ENCODE measurements at places on chromosomes 3 and 15.
A peak's percentile ranks its signal among the peaks of the same experiment; 100 is the strongest.

GRCh38 chr3:18386274-18386890 is 38.8 kb downstream of the SATB1 start:
- DNase-seq = no peak

- no peak for DNase-seq
Measured at GRCh38 chr15:74504836-74505235, 36.2 kb upstream of the ARID3B start.

DNA sequence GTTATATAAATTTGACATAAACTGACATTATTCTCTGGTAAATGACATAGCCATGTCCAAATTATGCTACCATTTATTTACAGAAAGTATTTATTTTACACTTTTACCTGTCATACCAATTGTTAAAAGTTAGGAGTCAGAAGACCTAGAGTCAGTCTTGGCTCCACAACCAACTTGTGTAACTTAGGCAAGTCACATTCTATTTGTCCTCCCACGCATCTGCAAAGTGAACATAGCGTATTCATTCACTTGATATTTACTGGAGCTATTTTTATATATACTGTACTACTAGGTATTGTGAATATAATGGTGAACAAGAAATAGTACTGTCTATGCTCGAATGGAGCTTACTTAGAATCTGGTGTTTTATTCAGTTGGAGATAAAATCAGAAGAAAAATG is 78.7 kb downstream of the ZNF280D start:
- DNase-seq = no peak

DNA sequence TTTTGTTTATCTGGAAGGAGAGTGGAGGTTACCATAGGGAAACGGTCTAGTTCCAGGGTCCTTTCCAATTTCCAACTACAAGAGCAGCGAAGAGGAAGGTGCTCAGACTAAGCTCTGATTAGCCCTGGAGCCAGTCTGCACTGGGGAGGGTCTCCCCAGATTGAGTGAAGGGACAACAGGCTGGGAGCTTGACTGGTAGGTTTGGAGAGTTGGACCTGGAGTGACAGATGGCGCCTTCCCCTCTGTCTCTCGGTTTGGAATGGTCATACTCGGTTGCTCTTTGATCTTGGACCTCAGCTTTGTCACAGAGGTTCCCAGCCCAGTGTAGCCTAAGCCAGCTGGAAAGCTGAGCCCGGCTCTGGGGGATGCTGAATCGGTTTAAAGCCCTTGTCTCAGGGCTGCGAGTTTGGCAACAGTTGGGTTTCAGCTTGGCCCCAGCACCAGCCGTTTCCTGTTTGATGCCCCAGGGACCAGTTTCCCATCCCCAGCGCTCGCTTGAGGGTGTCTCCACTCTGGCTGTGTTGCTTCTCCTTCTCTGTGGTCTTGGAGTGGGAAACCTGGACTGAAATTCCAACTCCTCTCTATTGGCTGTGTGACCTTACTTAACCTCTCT is 53.1 kb upstream of the ULK4 start:
- DNase-seq = peak; percentile 41

- no peak for DNase-seq
Measured at GRCh38 chr3:66495668-66496045, 5.2 kb downstream of the LRIG1 start.

GRCh38 chr3:46674031-46674845 is 19.2 kb downstream of the ALS2CL start:
- DNase-seq = no peak

DNA sequence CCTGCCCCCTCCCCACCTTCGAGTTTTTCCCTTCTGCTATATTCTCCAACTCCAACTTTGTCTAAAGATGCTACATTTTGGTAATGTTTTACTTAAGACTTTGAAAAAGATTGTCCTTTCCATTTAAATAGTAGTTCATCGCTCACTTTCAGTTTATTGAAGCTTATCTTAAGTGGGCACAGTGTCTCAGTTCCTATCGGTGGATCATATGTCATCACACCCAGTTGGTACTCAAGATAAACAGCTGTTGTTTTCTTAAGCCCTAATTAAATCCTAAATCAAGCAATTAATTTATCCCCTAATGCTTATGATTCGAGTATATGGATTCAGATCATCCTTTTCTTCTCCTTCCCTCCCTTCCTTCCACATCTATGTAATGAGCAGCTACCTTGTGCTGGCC is 210.7 kb downstream of the TLE3 start:
- DNase-seq = no peak

DNA sequence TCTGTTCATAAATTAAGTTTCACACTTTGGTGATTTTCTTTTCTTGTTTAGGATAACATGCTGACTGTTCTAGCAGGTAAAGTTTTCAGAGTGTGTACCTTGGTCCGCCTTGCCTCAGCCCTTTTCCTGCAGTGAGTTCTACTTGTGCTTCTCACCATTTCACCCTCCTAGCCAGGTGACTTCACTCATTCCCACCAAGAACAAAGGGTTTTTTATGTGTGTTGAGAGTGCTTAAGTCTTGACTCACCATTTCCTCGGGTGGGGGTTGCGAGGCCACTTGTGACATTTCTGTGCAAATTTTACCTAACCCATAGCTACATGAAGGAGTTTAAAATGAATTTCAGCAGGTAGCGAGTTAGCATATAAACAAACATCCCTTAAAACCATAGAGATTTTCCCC is 81.4 kb downstream of the C3orf38 start:
- DNase-seq = no peak

- DNase-seq = no peak
Measured at GRCh38 chr15:43968551-43968950, 141.7 kb downstream of the WDR76 start.

- DNase-seq = no peak
Measured at GRCh38 chr3:77204788-77205187, 164.9 kb downstream of the ROBO2 start.

- no peak for DNase-seq
Measured at GRCh38 chr3:103787879-103788278, 1353.1 kb downstream of the ZPLD1 start.

DNA sequence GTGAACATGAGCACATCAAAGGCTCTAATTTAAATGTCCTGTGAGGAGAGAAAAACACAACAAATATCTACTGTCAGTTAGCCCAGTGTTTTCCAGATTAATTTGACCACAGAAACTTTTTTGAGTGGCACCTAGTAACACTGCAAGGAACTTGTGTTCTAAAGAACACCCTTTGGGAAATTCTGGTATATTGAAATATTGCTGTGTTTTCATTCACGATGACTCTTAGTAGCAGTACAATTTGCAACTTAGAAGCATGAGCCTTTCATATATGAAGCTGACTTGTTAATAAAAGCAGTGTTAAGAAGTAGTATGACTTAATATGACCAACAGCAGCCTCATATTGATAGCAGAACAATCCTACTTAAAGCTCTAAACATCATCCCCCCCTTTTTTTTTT is 32.0 kb downstream of the B3GALNT1 start:
- DNase-seq = no peak

DNA sequence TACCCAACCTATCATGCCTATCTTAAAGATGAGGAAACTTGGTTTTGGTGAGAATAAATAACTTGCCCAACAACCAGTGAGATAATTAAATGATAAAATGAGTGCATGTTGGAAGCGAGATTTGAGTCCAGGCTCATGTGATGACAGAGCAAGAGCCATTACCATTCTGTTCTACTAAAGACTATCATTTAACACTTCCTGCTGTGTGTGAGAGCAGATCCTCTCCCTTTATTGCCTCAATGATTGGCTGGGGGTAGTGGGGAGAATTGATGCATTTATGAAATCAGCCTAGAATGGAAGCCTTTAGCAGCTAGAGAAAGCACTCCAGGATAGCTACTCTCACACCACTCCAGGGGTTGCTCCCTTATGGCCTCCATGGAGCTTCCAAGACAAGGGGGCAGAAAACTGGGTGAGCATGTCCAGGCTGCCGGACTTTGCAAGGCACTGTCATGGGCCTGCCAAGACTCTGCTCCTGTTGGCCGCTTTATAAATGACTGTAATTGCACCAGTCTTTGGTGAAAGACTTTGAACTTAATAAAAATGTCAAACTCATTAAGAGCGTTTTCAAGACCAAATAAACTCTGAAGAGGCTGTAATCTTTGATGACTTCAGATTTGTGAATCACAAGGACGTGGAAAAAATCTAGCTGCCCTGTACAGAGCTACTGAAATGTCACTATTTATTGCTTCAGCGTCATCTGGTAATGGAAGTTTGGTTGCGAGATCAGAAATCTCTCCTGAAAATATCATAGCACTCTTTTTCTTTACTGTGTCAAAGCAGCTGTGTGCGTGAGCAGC is 209.1 kb upstream of the NR2E3 start:
- DNase-seq = no peak

- no peak for DNase-seq
Measured at GRCh38 chr3:118400086-118400485, 634.6 kb downstream of the IGSF11 start.

DNA sequence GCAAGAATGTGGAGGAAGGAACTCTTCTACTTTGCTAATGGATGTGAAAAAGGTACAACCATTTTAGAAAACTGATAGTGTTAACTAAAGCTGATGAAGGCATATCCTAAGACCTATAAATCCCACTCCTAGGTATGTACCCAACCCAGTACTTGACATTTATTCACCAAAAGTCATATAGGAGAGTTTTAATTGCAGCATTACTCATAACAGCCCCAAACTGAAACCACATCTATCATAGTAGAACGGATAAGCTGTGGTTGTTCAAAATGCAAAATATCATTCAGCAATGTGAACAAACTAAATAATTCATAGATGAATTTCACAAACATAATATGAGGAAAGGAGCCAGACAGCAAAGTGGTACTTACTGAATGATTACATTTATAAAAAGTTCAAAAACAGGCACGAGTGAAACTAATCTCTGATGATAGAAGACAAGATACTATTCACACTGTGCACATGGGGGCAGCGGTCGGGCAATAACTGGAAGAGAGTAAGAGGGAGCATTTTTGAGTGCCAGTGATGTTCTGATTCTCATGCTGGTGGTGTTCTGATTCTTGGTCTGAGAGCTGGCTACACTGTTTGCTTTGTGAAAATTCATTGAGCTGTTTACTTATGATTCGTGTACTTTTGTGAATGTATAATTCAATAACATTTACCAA is 34.3 kb downstream of the GOLIM4 start:
- DNase-seq = no peak

DNA sequence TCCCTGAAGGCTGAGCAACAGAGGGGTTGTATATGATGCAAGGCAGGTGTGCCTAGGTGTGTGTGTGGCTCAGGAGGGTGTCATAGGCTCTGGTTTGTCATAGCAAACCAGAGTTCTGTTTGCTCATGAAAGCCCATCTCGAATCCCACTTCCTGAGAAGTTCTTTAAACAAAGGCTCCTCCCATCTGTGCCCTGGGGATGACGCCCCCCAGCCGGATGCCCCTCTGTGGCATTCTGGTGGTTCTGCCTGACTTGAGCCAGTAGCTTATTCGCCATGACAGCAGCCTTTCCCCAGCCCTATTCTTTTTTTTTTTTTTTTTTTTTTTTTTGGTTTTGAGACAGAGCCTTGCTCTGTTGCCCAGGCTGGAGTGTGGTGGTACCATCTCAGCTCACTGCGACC is 45.4 kb downstream of the PDIA5 start:
- no peak for DNase-seq

DNA sequence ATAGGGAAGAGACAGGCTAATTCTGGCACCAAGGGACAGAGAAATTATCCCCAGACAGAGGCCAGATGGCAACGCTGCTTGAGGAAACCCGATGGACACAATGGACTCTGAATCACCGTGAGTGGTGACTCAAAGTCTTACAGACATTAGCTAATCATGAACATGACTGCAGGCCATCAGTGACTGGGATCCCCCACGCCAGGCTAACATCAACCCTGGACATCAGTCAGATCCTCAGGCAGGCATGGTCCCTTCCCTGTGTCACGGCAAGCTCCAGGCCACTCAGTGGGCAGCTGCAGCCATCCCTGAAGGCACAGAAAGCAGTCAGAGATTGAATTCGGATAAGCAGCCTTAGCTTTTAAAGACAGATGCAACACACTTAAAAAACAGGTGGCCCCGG is 23.8 kb upstream of the OXTR start:
- DNase-seq = no peak

DNA sequence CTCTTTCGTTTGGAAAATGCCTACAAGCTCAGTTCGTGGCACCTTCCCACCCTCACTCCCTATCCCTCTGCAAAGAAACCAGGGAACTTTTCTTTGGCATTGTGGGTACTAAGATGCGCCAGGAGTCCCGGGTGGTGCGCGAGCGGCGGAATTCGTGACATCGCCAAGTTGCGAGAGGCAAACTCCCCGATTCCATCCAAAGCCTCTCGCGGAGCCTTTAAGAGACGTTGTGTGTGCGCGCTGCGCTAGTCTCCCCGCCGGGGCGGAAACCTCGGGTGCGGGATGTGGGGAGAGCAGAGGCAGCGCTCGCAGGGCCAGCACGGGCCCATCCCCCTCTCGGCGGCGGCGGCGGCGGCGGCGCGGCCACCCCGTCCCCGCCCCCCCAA is 443 bp upstream of the NR2F2 start:
- DNase-seq = no peak

DNA sequence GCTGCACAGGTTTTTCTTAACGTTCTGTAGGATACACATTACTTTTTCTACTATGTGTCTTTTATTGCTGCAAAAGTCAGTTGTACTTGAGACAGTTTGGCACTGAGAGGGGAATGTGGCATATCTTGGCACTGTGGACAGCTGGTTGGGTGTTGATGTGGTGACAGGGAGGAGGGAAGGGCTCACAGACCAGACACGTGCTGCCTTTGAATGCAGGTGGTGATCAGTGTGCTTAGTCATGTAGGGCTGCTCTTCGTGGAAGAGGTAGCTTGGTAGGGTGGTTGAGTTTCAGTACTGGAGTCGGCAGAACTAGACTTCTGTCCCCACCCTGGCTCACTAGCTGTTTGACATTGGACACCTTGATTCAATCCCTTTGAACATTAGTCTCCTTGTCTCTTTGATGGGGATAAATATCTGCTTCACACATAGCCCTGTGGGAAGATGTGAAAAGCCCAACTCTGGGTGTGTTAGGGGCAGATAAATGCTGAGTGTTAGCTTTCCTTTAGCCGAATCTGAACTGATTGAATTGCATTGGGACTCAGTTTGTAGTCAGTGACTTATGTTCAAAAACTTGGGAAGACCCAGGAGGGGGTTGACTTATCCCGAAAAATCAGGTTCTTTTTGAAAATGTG is 108.4 kb downstream of the PTPRG start:
- no peak for DNase-seq
